Activated CD4-positive, alpha-beta T cell treated with anti-CD3 and anti-CD28 coated beads, Interleukin-2, amount 50 U/mL, for 1 hour (primary cell): ENCODE measurements at places on chromosomes 16 and 17.

- no peak for DNase-seq
These were observed 27.4 kb upstream of the NAGLU start for GRCh38 chr17:42508426-42509165.

- peak; percentile 75 for DNase-seq
These were observed 15.9 kb upstream of the ANKRD40CL start for GRCh38 chr17:50783193-50783660.

- DNase-seq, result no peak
These were observed 14.2 kb downstream of the SREBF1 start for GRCh38 chr17:17822616-17823015.

GRCh38 chr16:70465999-70466804 is 11.8 kb downstream of the FCSK start:
- no peak for DNase-seq
